MG63 (cell line): ENCODE measurements at places on chromosomes 2 and 18. TPM values are rescaled to one million over a fixed set of nuclear protein-coding genes. Genes with fewer than 3 reads are reported as not detected.

Gene TNS1
- 13.4 and 17.6 TPM in 2 replicates for total RNA-seq

Gene HRH4
- total RNA-seq = 0.16 TPM in 1 of 2 replicates, not detected in the other

Gene TLX2
- total RNA-seq = 0.07 and 1.2 TPM in 2 replicates

Gene PARD6G
- total RNA-seq = 3.4 TPM in 2 replicates

DNA sequence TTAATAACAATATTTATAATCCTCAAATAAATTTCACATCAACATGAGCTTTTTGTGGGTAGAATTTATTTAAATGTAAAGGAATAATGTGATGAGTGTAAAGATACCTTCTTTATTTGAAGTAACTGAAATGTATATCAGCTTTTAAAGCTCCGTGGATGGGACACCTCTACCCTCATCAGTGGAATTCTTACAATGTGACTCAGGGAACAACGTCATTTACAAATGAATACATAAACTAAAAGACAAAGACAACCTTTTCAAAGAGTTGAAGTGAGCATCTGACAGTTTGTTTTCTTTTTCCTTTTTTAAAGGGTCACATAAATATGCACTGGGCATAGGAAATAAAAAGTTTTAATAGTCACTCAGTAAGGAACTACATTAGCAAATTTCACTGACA, 1127.0 kb upstream of the CRIM1 start:
- no peak for DNase-seq

DNA sequence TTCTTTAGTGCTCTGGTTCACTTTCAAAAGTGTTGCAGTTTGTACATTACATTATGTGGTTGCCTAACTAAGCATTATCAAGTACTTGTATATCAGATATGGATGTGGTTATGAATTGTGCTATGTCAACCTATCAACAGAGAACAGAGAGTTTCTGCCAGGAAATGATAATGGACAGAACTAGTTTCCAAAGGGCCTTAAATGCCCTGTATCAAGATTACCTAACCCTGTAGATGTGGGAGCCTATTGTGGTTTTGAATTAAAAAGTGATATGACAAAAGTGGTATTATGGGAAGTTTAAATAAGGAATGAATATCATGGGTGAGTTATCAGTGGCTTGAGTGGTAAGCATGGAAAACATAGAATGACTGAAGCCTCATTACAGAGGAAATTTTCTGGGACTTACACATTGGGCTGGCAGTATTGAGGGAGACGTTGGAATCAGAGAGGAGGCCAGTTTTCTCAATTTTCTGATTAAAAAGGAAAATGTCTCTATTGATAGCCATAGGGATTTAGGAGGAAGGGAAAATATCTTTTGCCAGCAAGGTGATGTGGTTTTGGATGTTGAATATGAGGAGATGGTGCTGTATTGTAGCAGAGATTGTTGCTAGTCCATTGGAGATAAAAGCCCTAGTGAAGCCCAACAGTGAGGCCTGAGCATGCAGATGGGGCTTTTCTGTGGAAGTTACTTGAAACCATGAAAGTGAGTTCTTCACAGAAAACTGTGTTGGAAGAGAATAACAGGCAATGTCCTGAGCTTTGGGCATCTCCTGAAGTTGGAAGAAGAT, 140.7 kb downstream of the TTC27 start:
- DNase-seq = no peak

- DNase-seq = no peak
These were observed 118.1 kb downstream of the FHOD3 start for GRCh38 chr18:36415625-36416024.

DNA sequence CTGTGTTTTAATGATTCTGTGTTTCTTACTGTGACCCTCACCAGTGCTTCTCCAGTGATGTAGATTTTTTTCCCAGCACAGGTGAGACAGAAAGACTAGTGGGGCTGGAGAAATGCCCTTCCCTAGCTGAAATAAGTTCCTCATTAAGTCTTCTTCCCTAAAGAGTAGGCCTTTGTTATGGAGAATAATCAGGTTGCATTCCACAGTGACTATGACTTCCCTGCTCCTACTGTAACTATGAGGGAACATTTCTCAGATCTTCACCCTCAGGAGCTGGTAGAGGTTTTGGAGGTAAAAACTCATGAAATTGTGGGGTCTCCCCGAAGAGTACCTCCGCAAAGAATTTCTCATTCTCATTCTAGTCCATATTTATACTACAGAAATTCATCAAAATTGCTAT, 286.2 kb downstream of the GRB14 start:
- no peak for DNase-seq

DNA sequence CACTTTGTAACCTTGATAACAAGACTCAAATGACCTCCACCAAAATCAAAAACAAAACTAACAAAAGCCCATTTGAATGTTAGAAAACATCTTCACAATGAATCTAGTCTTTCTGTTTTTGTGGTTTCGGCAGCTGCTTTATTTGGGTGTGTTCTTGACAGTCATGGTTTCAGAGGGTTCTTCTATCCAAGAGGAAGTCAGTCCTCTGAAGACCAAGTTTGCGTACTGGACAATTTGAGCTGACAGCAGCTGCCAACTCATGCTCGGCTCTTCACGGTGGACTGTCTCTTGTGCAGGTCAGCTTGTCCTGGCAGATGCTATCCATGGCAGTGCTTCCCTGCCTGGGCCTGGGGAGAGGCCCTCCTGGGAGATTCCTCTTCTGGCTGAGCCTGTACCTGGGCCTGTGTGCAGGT, 91.0 kb downstream of the TMEM17 start:
- no peak for DNase-seq

- no peak for DNase-seq
These were observed 41.6 kb downstream of the FN1 start for GRCh38 chr2:215394102-215394805.

DNA sequence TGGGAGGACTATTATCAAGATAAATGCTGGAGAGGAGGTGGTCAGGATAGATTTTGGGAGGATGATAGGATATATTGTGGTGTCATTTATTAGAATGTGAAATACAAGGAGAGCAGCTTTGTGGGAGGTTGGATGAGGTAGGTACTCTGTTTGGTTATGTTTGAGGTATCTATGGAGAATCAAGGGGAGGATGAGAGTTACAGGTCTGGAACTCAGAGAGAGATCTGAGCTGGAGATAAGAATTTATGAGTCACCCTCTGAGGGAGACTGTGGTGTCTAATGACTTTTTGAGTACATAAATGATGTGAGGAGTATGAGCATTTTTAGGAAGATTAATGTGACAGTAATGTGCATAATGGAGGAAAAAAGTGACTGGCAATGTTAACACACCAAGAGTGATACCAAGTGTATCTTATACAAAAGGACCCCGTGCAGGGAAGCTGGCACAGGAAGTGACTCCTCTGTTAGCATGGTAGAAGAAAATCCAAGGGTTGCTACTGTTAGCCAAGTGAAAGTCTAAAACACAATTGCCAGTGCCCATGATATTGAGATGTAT, 48.2 kb downstream of the CRIM1 start:
- peak; percentile 34 for DNase-seq
